ENCODE measurements at places on chromosomes 4 and X. TPM values are rescaled to one million over a fixed set of nuclear protein-coding genes. Genes with fewer than 3 reads are reported as not detected.

Gene CFAP299
- total RNA-seq = not detected

Gene TSPAN6
- total RNA-seq = 8.5 TPM

Gene USP17L25
- not detected for total RNA-seq

Gene KCNE5
- 0.26 TPM for total RNA-seq

Gene DDIT4L
- total RNA-seq = 1.5 TPM

Gene TMPRSS11A
- total RNA-seq = not detected

Gene PCDH18
- 3.6 TPM for total RNA-seq

Gene CTSO
- total RNA-seq = 12.1 TPM

Gene HDX
- 6.7 TPM for total RNA-seq

Gene GLA
- total RNA-seq = 18.2 TPM

Gene STBD1
- 28.5 TPM for total RNA-seq

Gene GSX2
- not detected for total RNA-seq

Gene YY2
- total RNA-seq = 0.43 TPM

Gene SPANXA1
- total RNA-seq = not detected

Gene EBP
- 80.6 TPM for total RNA-seq

Gene CENPVL3
- not detected for total RNA-seq

Gene RHOXF2
- total RNA-seq = not detected

Gene PRR32
- total RNA-seq = 2.5 TPM

Gene GC
- total RNA-seq = not detected

Gene OTUD6A
- not detected for total RNA-seq

Gene VSIG4
- total RNA-seq = 47.1 TPM

Gene CCDC149
- 16.6 TPM for total RNA-seq

Gene PWWP3B
- 10.9 TPM for total RNA-seq

Measured in right cardiac atrium (tissue), 5 donors.